Stimulated activated CD8-positive, alpha-beta memory T cell treated with anti-CD3 and anti-CD28 coated beads, Interleukin-4, amount 100 ng/mL, for 1 hour (primary cell): ENCODE measurements at places on chromosomes 6 and 20.

GRCh38 chr6:6801635-6802218, 213.2 kb downstream of the LY86 start:
- DNase-seq, result no peak

DNA sequence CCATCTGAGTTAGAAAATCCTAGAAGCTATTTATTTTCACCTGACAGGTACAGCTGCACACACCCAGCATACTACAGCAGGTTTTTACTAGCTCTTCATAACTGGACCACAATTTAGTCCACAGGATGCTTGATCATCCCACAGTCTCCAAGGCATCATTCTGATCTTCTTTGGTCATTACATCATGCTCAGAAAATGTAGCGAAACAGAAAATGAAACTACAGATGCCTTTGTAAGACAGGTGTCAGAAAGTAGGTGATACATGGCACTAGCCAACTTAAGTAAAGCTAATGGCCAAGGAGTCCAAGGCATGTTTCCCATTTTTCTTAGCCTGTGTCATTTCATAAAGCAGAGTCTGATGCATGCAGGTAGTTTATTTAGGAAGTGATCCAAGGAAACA, 102.3 kb downstream of the HTR1B start:
- no peak for DNase-seq

- no peak for DNase-seq
Observed at GRCh38 chr6:12238219-12238618, 51.9 kb upstream of the EDN1 start.

GRCh38 chr6:137824896-137825295, 42.2 kb upstream of the TNFAIP3 start:
- DNase-seq, result no peak

- no peak for DNase-seq
Observed at GRCh38 chr6:131125431-131125830, 9.8 kb upstream of the AKAP7 start.

GRCh38 chr20:16018881-16019280, 554.4 kb downstream of the KIF16B start:
- no peak for DNase-seq

DNA sequence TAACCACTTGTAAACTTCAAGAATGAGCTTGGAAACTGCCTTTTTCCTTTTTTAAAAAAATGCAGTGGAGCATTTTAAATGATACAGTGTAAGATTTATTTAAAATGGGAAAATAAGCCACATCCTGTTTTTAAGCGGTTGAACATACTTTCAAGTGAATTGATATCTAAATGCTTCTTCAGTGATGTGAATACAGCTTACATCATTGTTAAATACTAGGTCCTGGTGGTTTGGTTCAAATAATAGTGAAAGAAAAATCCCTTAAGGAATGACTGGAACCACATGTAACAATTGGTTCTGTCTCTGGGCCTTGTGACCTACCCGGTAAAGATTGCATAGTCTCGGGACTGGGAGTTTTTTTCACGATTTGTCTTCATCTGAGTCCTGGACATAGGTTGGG, 44.2 kb downstream of the BMP6 start:
- no peak for DNase-seq

DNA sequence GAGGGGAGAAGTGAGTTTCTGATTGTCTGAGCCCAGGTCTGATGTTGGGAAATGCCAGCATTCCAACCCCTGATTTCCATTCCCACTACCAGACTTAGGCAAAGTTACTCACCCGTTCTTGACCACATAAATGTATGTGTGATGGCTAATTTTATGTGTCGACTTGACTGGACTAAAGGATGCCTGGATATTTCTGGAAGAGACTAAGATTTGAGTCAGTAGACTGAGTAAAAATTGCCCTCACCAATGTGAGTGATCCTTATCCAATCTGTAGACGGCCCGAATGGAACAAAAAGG, 95.8 kb upstream of the TAB2 start:
- no peak for DNase-seq

DNA sequence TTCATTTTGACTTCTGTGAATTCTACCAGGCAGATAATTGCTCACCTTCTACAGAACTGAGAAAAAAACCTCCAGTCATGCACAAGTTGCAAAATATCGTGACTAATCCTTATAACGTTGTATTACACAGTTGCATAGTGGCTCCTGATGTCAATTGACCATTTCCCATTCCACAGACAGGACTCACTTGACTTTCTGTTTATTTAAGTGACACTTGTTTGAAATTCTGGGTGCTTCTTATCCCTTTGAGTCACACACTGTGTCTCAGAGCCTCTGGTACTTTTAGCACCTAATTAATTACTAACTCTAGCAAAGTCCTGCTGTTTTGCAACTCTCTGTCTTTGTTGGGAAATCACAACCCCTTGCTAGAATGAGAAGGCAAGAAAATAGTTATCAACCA, 16.2 kb upstream of the RSPO3 start:
- DNase-seq, result no peak

DNA sequence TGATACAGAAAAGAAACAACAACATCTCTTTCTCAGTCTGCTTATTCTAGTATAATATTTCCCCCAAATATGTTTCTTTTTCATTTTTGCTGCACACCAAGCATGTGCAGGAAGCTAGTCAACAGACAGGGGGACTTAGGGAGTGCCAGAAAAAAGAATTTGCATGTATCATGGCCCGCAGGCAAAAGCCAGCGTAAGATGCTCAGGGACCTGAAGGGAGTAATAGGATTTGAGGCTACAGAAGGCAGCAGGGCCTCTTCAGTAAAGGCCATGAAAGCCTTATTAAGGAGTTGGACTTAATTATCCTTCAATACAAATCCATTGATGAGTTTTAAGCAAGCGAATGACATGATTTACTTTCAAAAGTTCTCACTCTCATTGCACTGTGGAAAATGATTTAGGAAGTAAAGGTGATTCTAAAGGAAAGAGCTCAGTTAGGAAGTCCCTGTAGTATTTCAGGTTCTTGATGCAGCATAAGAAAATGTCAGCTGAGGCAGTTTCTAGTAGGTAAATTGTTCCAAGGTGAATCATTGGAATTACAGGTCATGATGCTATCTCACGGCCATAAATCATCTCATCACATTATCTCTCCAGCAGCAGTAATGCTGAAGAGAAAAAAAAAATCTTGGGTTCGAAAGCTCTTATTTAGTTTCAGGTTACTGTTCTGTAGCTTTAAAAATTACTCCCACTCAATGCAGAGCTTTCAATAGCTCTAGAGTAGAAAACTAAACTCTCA, 94.8 kb downstream of the PTCHD4 start:
- no peak for DNase-seq

DNA sequence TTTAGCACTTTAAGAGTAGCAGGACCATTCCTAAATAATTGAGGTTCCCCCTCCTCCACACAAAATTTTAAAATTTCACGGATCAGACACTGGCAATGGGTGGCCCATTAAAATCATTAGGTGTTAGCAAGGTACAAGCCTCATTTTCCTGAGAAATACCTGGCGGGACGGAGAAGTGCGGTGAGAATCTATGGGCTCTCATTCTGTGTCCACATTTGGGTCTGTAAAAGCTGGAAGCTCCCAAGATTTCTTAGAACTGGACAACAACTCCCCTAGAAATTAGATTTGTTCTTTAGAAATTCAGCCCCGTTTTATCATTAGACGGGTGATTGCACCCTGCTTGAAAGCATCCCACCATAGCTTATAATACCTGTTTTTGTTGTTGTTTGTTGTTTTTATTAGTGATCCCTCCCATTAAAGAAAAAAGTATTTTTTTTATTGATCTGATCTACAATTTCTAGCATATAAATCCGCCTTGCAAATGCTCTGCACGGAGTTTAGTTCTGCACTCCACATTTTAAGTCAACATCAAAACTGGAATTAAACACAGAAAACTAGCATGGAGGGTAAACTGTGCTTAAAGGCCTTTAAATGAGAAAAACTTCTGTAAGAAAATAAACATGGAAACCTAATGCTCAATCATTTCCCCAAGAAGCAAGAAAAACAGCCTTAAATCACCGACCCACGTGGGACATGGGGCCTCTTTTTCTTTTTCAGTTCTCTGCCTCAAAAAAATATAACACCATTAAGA, 5.7 kb downstream of the SIM1 start:
- DNase-seq, result no peak

- no peak for DNase-seq
Observed at GRCh38 chr20:45905505-45906079, 6.4 kb downstream of the PLTP start.

GRCh38 chr6:51463321-51463720, 624.1 kb downstream of the PKHD1 start:
- DNase-seq, result no peak

DNA sequence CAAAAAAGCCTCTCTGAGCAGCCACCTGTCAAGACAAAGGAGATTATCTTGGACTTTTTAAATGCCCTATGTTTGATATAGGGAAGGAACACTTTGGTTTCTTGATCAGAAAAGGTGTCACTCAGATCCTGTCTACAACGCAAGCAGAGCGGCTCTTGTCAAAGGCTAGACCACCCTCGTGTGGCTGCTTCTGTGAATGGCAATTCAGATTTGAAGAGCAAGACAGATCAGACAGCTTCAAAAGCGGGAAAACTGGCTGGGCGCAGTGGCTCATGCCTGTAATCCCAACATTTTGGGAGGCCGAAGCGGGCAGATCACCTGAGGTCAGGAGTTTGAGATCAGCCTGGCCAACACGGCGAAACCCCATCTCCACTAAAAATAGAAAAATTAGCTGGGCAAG, 10.1 kb upstream of the NXT1 start:
- no peak for DNase-seq

DNA sequence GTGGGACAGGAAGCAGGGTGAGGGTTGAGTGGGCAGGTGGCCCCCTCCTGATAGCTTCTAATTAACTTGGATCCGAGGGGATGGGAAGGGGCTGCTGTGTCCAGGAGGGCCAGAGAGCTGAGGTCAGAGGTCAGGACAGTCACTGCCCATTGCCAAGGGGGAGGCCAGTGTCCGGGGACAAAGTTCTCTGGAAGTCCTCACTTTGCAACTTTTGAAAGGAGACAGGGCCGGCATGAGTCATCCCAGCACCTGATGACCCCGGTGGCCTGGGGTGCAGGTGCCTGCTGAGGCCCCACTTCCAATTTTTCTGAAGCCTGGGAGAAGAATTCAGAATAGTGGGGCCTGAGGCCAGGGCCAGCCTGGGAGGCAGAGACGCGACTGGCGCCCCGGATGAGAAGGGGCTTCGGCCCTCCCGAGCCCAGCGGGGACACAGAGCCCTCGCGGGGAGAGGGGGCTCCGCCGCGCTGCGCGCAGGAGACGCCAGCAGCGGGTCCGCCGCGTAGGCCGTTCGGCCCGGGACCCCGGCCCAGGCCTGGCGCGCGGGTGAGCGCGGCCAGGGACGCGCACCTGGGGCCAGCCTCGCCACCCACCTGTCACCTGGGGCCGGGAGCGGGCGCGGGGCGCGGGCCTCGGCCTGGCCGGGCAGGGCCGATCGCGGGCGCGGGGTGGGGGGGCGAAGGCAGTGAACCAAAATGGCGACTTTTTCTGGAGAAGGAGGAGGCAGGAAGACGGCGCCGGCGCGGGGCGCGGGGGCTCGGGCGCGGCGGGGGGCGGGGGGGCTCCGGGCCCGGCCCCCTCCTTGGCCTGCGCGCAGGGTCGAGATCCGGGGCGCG, 586 bp downstream of the ZNF512B start:
- DNase-seq, result no peak

- no peak for DNase-seq
Observed at GRCh38 chr6:130962966-130963365, 100.1 kb downstream of the EPB41L2 start.

DNA sequence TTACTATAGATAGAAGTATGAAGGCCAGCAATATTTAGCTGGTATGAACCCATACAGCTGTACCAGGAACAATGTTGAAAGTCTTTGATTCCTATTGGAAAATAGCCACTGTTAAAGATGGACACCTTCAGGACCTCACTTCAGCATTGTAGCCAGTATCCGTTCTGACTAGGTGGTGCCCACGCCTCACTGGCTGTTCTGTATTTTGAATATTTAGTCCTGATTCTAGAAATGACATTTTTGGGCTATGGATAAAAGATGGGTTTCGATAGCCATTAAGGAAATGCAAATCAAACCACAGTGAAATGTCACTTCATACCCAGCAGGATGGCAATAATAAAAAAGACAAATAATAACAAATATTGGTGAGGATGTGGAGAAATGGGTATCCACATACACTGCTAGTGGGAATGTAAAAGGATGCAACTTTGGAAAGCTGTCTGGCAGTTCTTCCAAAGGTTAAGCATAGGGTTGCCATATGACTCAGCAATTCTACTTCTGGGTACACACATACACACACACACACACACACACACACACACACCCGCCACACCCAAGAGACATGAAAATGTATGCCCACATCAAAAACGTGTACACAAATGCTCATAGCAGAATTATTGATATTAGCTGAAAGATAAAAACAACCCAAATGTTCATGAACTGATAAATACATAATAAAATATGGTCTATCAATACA, 56.8 kb downstream of the UTRN start:
- DNase-seq, result no peak

DNA sequence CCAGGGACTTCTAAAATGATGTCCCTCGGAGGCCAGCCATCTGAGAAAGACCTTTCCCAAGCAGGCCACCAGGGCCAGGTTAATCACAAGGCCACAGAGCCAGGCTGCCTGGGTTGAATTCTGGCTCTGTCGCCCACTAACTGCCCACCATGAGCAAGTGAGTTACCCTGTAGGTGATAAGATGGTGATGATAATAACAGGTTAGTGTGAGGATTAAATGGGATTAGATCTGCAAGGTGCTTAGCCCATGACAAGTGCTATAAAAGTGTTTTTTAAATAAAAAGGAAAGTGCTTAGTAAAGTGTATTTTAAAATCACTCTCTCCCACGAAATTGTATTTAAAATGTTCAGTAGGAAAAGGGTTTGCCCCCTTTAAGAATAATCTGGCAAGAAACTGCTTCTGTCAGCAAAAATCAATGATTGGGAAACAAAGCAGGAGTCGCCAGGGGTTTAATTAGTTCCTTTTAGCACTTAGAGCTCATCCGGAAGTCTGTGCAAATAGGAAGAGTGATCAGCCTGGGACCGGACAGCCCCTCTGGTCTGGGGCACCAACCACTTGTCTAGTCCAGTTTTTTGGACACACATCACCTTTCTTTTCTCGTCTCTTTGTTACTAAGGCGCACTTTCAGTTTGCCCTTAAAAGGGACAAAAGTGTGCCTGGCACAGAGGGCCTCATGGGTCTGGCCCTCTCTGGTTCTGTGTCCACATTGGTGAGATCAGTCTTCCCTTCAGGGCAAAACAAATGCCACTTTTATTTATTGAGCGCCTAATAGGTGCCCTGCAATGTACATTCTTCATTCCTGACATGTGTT, 150.4 kb downstream of the GRM4 start:
- no peak for DNase-seq

GRCh38 chr6:117449549-117450439, 24.1 kb upstream of the ROS1 start:
- DNase-seq, result peak; percentile 21

- no peak for DNase-seq
Observed at GRCh38 chr20:56627122-56628014, 1.7 kb upstream of the TFAP2C start.

DNA sequence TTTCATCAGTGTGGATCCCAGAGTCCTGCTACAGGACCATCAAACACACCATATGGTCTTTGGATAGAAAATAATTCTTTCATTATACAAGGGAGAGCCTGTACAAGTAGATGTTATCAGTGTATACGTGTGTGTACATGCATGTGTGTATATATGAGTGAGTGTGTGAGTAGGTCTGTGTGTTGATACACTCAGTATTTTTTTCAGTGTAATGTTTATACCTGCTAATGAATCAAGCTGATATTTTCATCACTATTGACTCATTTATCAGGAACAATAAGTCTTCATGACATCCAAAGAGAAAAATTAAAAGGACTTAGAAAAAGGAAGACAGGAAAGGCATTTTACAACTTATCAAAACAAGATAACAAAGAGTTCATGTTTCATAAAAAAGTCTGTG, 66.5 kb downstream of the EPM2A start:
- no peak for DNase-seq

- no peak for DNase-seq
Observed at GRCh38 chr6:151175662-151176445, 63.9 kb upstream of the AKAP12 start.
